NCI-H1436 (cell line): ENCODE measurements at places on chromosomes 1 and 21.

DNA sequence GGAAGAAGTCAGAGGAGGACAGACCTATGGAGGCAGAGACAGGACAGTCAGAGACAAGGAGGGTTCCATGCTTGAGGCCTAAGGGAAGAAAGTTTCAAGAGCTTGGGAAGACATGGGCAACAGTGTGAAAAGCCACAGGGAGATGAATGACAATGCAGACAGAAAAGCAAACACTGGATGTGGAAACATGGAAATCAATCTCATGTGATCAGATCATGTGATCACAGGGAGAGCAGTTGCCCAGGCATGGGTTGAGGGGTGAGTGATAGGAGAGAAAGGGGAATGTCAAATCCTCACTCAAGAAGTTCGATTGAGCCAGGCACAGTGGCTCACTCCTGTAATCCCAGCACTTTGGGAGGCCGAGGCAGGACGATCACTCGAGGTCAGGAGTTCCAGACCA lies 17.2 kb downstream of the PTAFR start:
- DNase-seq, result no peak

- DNase-seq, result no peak
Measured at GRCh38 chr1:35449334-35450008, 107.7 kb downstream of the KIAA0319L start.

DNA sequence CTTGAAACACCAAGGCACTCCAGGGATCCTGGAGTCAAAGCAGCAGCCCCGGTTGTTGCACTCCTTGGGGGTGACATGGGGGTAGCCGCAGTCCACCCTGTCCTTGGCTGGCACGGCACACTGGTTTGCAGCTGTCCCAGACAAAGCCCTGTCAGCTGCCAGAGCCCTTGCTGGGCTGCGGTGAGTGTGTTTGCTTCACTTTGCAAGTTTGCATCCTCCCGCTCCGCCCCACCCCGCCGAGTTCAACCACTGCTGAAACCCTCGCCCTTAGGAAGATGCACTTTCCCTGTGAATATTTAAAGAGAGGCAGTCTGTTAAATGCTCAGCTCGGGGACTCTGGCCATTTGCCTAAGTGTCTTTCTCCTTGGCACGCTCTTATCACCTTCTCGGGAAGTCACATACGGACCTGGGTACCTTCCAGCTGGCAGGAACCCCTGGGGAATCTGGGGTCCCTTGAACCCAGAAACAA lies 1.7 kb downstream of the TFF3 start:
- no peak for DNase-seq

GRCh38 chr1:59743324-59744091 lies 71.2 kb upstream of the HOOK1 start:
- no peak for DNase-seq
